H1 (cell line): ENCODE measurements at places on chromosomes 1 and 21.

GRCh38 chr21:41691205-41692184 lies 75.4 kb downstream of the RIPK4 start:
- DNase-seq, result no peak

- no peak for DNase-seq
Observed at GRCh38 chr1:214439352-214440119, 111.9 kb downstream of the PTPN14 start.

GRCh38 chr21:27206368-27206982 lies 239.6 kb upstream of the ADAMTS5 start:
- DNase-seq, result peak; percentile 56

GRCh38 chr1:75125161-75125726 lies 8.9 kb upstream of the LHX8 start:
- DNase-seq, result peak; percentile 45

DNA sequence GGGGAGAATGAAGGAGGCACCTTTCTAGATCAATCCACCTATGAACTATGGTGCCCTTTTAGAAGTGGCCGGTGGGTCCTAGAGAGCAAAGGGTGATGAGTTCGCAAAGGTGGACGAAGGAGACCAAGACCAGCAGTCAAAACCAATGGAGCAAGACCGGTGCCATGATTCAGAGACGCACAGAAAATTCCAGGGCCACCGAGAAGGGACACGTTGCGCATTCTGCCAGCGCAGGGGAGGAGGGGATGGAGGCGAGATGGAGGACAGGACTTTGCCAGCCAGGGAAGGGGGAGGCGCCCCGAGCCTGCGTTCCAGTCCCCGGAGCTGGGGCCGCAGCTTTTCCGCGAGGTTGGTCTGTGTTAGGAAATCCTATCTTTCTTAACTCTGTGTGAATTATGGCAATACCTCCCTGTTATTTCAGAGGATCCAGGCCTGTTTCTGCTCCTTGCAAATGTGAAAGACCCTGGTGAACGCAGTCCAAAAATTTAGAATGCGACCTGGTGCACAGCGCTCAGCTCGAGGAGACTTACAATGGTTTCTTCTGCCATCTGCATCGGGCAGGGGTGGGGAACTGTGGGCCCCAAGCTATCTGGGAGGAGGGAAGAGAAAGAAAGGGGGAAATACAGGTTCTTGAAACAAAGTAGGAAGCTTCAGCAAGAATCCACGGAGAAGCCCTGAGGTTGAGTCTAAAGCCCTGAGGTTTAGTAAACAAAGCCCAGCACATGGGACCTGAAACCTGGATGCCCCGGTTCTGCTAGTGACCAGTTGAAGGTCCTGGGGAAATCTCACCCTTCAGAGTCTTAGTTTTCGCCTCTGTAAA lies 129.4 kb downstream of the MRPS6 start:
- peak; percentile 76 for DNase-seq

DNA sequence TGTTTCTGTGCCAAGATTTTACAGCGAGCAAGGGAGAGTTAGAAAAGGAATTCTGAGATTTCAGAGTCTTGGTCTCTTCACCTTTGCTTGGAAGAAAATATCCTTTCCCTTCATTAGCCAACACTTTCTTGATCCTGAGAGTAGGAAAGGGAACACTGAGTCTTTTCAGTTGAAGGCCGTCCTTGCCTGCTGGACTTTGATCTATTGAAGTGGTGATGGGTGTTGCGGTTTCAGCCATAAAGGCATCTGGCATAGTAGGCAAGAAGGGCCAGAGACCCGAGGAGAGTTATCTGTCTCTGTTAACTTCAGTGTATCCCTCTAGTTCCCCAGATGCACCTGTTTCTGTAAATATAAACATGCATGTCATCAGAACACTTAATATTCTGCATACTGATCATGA lies 9.7 kb downstream of the SELE start:
- no peak for DNase-seq

DNA sequence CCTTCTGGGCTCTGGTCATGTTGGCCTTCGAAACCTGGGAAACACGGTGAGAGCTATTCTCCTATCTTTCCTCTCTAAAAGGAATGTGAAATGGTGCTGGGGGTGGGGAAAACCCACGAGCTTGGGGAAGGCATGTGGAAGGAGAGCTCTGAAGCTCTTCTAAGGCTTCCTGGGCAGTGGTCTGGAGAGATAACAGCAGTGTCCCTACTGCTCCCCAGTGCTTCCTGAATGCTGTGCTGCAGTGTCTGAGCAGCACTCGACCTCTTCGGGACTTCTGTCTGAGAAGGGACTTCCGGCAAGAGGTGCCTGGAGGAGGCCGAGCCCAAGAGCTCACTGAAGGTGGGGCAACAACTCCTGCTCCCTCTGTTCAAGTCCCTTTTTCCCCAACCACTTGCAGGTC lies 2.8 kb downstream of the USP21 start:
- DNase-seq, result no peak

DNA sequence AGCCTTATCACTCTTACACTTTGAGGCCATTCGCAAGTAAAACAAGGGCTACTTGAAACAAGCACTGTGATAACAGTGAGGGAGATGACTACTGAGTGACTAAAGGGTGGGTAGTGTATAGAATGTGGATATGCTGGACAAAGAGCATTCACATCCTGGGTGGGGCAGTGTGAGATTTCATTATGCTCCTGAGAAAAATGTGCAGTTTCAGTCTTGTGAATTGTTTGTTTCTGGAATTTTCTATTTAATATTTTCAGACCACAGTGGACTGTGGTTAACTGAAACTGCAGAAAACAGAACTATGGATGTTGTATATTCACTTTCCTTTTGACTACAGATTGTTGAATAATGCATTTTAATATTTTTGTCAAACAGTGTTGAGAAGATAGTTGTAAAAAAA lies 25.1 kb upstream of the B3GALT2 start:
- no peak for DNase-seq

- no peak for DNase-seq
Observed at GRCh38 chr1:108140936-108141335, 59.2 kb downstream of the SLC25A24 start.

- no peak for DNase-seq
Observed at GRCh38 chr21:37385179-37385765, 18.7 kb downstream of the DYRK1A start.

GRCh38 chr1:22930240-22930912 lies 42.3 kb downstream of the LACTBL1 start:
- DNase-seq, result peak; percentile 44

DNA sequence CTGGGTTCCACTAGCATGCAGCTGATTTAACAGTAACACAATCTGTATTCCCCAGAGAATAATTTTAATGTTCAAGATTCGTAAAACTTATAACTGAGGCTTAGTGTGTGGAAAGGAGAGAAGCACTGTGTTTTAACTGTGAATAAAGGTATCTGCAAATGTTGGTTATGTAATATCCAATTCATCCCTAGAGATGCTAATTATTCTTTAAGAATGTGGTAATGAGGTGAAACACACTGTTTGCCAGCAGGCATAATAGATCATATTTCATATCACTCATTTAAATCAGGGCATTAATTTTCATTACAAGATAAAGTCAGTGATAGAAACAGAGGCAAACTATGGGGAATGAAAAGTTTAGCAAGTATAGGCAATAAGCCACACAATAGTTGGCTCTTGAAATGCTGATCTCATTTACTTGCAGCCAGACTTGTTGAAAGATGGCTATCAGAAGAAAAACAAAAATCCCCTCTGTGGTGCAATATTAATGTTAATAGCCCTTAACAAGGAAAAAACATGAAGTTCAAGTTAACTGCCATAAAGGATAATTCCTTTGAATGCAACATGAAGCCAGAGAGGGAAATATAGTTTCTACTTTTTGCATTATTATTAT lies 33.4 kb downstream of the HMCN1 start:
- no peak for DNase-seq

DNA sequence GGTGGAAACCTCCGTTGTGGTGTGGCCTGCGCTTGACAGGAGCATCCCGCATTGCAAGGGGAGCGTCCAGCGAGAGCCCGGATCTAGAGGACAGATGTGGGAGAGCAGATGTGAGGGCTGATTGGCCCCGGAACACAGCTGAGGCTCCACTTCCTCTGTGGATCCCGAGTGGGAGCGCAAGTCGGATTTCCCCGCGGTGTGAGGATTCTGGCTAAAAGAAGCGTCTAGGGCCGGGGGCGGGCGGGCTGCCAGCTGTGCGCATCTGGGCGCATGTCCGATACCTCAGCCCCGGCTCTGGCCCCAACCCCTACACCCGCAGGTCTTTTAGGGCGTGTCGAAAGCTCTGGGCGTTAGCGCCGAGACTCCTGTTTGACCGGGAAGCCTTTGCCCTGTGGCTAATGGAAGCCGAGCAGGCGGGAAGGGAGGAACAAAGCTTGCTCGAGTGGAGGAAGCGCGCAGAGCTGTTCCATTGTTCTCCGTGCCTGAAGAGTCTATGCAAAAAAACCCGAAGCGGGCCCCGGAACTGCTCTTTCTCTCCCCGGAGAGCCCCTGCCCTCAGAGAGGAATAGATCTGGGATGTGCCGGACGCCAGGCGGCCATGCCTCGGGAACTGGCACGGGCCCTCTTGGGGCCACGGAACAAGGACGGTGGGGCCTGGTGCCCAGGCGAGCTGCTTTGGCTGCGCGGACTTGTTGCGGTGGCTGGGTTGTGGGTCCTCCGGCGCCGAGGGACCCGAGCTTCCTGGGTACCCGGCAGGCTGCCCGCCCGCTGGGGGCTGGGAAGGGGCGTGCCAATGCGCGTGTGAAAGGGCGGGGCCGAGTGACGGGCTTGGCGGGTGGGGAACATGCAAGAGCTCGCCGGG lies 111.1 kb downstream of the NAV1 start:
- peak; percentile 47 for DNase-seq

GRCh38 chr1:207867136-207868109 lies 43.5 kb downstream of the CD34 start:
- no peak for DNase-seq

- DNase-seq, result peak; percentile 72
Observed at GRCh38 chr21:38159355-38159754, 97.4 kb upstream of the KCNJ15 start.

DNA sequence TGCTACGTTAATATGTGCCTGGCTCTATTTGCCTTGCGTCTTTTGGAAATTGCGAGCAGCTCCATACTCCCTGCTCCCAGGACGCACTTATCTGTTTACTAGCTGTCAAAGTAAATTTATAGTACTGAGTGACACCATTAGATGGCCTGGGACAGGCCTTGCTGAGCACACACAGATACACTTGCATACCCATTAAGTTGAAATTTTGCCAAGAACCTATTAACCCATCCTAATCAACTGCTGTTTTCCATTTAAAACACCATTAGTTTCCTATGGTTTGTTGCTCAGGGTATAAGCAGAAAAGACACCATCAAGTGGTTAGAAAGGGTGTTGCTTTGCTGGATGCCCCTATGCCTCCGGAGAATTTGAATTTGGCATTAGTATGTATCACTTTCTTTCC lies 187.3 kb downstream of the SLC44A5 start:
- DNase-seq, result no peak

DNA sequence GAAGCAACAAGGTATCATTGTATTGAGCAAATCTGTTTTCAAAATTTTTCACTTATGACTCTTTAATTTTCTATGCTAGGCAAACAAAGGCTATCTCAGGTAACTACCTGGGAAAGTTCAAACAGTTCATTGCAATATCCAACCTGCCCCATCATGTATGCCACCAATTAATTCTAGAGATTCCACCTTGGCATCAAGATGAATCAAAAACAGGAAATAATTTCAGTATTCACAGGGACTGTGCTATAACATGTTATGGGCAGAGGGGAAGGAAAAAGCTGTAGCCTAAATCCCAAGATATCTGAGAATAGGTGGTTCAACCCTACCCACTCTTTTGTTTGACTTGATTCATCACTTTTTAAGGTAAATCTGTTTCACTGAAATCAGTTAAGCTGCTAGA lies 67.5 kb upstream of the SH3GLB1 start:
- no peak for DNase-seq

GRCh38 chr1:85148524-85149250 lies 52.1 kb downstream of the SYDE2 start:
- DNase-seq, result no peak

- no peak for DNase-seq
Observed at GRCh38 chr1:20123722-20124455, 4.6 kb upstream of the PLA2G2D start.

DNA sequence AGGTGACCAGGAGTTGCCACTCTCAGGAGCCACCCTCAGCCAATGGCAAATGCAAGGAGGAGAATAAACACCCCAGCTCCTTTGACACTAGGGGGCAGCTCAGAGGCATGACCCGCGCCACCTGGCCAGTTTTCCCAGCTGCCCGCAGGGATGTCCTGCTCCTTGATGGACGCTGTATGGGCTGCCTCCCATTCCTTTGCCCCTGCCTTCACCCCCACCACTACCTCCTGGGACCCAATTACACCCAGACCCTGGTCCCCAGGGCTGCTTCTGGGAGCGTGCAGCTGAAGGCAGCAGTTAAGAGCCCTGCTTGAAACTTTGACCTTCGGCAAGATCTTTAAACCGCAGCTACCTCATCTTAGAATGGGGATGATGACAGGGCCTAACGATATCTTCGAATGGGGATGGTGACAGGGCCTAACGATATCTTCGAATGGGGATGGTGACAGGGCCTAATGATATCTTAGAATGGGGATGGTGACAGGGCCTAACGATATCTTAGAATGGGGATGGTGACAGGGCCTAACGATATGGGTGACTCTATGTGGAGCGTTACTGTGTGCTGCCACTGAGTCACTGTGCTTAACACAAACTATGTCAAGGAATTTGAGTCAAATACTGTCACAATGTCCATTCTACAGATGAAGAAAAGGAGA lies 163.0 kb upstream of the KAZN start:
- DNase-seq, result peak; percentile 72

- no peak for DNase-seq
Observed at GRCh38 chr1:158024737-158025136, 31.3 kb downstream of the KIRREL1 start.

- DNase-seq, result no peak
Observed at GRCh38 chr21:38626306-38626705, 128.0 kb upstream of the ERG start.

GRCh38 chr1:234106032-234106431 lies 201.6 kb downstream of the SLC35F3 start:
- DNase-seq, result no peak

- DNase-seq, result no peak
Observed at GRCh38 chr1:154999571-155000410, 2.8 kb upstream of the ZBTB7B start.

GRCh38 chr1:177170756-177171535 lies at the start of gene BRINP2:
Gene BRINP2, plus strand, starts transcription at chr1:177170958. Its CDS starts 58,919 bp downstream, at chr1:177229877.
- peak; percentile 46 for DNase-seq

GRCh38 chr1:30645807-30646206 lies 77.6 kb downstream of the MATN1 start:
- no peak for DNase-seq

DNA sequence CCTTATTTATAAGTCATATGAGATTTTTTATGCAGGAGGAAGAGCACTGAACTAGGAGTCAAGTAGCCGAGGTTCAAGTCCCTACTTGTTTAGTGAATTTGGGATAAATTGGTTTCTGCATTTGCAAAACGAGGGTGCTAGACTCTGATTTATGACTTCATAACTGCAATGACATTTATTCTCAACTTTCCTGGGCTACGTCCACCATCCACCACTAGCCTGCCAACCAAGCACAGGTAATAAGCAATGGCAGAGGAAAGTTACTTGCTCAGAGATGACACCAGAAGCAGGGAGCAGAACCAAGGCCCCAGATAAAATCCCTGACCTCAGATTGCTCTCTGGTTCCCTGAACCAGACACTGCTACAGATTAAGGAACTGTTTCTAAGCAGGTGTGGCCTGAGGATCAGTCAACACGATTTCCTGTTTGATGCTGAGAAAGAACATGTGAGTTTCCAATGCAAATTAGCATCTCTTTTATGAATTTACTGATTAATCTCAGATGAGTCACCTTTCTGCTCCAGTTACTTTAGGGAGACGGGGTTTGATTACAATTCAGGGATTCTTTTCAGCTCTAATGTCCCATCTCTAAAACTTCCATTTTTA lies 52.7 kb downstream of the PLPP3 start:
- no peak for DNase-seq

GRCh38 chr1:169484683-169485430 lies 887 bp downstream of the SLC19A2 start:
- DNase-seq, result no peak
